NCI-H510A treated with DMSO at 0.1 percent for 48 hours (cell line): ENCODE measurements at places on chromosomes 4 and X.

- DNase-seq: no peak
Observed at GRCh38 chr4:151782296-151782695, 21.5 kb upstream of the GATB start.

GRCh38 chrX:8565729-8566128 is 101.1 kb downstream of the VCX3B start:
- DNase-seq: no peak

- no peak for DNase-seq
Observed at GRCh38 chr4:80903020-80903419, 127.5 kb upstream of the BMP3 start.

DNA sequence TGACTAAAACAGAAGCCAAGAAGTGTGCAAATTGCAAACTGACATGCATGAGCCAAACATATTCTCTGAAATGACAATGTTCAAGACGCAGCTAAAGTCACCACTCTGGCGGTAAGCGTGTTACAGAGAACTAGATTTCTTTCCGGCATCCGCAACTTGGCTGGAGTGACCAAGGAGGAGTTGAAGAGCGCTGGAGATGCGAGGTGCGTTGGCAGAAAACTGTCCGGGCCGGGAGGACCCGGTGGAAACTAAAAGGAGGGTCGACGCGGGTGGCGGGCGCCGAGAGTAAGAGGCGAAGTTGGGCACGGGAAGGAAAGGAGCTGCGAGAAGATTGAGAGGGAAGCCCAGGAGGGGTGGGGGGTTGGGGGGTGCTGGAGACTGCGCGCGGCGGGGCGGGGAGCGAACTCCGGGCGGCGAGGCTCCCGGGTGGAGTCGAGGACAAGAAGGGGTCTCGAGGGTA is 807 bp downstream of the SEL1L3 start:
- no peak for DNase-seq

DNA sequence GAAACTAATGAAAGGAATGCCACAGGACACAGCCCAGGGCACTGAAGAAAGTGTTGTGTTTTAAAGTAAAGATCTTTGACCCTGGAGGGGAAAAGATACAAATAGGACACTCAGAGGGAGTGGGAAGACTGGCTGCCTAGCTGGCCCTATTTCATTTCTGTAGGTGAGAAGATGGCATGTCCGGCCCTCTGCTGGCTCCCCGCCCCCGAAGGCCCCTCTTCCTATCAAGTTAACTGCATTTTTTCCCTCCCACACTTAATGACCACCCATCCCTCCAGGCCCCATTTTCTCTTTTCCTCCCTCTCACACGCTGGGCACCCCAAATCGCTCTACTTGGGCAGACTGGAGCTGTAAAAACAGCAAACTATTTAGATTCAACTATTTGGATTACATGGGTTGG is 5.5 kb upstream of the TRIM75 start:
- DNase-seq: no peak

GRCh38 chrX:2301901-2302300 is 198.9 kb downstream of the DHRSX start:
- no peak for DNase-seq

- DNase-seq: no peak
Observed at GRCh38 chr4:7910263-7910896, 29.3 kb downstream of the AFAP1 start.

GRCh38 chr4:53450773-53451172 is 73.3 kb downstream of the FIP1L1 start:
- no peak for DNase-seq

GRCh38 chr4:53886090-53886489 is 178.3 kb downstream of the CHIC2 start:
- DNase-seq: no peak

DNA sequence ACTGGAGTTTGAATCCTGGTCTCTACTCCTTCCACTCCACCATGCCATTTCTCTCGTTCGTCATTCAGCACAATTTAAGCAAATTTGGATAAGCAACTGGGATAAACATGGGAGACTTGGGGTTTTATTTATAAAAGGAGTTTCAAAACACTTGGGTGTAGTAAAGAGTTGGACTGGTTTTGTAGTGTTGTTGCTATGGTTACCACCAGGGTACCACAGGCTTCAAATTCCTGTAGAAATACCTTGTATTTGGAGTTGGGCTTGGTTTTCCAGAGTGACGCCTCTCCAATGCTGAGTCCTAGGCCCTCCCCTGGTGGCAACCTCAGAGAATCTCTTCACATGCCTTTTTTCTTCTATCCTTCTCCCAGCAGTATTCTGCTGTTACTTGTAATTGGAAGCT is 27.9 kb upstream of the PHOX2B start:
- DNase-seq: no peak

GRCh38 chr4:98482847-98483806 is 175.3 kb downstream of the TSPAN5 start:
- no peak for DNase-seq

- no peak for DNase-seq
Observed at GRCh38 chrX:71366674-71367256, 608 bp downstream of the TAF1 start.

DNA sequence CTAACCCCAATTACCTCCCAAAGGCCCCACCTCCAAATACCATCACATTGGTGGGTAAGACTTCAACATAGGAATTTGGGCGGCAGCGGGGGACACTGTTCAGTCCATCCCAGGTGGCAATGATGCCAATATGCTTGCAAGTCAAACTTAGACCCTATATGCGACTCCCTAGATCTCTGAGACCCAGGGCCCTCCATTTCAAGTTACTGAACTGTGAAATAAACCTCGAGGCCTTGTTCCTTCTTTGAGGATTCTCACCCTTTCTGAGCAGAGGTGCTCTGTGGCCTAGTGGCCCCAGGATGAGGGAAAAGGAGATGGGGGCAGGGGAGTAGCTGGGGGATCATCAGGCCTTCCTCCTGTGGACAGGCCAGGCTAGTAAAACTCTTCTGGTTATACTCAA is 44.7 kb downstream of the CNGA2 start:
- no peak for DNase-seq

- no peak for DNase-seq
Observed at GRCh38 chr4:168028970-168029597, 63.3 kb upstream of the ANXA10 start.

DNA sequence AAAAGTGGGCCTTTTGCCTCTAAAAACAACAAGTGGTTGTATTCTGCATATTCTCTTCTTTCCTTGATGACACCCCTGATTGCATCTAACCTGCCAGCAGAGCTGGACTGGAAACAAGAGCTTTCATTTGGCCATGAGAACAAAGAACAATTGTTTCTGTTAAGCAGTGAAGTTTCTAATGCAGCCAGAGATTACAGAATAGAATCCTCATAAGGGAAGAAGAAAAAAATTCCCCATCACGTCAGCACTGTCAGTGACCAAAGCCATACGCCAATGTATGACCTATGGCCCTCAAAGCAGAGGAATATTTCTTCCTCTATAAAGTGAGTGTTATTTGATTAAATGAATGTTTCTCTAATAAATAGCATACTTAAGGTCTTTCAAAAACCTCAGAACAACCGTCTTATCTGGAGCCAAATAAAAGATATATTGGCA is 529.1 kb upstream of the INTU start:
- no peak for DNase-seq

DNA sequence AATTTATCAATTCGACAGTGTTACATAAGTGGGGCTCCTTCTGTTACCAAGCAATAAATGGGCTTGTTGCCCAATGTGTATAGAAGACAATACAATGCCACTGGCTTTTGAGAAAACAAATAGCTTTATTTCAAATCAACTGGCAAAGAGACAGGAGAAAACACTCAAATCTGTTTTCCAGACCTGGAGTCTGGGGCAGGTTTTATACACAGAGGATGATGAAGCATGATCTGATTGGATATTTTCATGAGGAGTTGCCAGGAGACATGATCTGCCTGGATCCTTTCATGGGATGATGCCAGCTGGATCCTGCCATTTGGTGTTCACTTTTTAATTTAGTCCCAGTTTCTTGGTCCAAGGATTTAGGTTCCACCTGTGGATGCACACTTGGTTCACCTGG is 287.9 kb downstream of the CXXC4 start:
- DNase-seq: no peak

DNA sequence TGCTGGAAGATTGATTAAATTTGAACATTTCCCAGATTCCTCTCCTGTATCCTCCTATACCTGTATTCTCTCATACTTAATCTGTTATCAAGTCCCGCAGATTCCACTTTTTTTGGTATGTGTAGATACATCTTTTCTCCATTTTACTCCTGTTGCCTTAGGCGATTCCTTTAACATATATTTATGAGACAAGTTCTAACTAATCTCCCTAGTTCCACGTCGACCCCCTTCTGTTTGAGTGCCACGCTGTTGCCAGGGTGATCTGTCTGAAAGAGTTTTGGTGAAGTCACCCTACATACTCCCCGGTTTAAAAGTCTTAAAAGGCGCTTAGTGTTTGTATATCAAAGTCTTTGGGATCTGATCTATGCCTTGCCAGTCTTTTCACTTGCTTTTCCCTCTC is 2.4 kb downstream of the HNRNPH2 start:
- DNase-seq: no peak

- DNase-seq: no peak
Observed at GRCh38 chr4:42655269-42655637, 1.7 kb downstream of the ATP8A1 start.

DNA sequence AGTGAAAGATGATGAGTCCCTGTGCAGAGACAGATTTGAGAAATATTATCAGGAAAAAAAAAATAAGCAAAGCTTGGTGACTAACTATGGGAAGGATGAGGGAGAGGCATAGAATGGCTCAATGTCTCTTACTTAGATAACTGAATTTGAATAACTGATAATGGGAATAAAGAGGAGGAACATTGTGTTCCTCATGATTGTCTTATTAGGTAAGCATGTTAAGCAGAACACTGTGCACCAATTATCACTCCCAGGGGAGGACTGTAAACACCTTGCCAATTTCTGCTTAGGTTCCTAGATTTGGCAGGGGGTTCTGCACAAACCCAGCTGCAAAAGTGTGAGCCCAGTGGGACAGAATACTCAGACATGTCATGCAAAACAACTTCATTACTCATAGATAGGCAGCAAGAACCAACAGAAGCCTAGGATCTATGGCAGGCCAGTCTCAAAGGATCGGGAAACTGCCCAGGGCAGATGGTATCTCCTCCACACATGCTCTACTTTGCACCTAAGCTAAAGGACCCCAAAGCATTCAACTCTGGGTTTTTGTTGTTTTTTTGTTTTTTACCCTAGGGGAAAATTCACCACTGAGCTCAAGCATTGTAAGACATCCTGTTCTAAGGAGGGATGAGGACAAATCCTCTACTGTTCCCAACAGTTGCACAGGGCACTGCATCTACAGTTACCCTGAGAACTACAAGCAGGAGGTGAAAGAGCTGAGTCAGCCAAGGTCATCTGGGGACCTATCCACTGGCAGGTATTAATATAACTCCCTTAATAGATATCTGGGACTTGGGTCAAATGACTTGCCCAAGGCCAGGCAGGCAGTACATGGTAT is 907.0 kb downstream of the RAPGEF2 start:
- no peak for DNase-seq

DNA sequence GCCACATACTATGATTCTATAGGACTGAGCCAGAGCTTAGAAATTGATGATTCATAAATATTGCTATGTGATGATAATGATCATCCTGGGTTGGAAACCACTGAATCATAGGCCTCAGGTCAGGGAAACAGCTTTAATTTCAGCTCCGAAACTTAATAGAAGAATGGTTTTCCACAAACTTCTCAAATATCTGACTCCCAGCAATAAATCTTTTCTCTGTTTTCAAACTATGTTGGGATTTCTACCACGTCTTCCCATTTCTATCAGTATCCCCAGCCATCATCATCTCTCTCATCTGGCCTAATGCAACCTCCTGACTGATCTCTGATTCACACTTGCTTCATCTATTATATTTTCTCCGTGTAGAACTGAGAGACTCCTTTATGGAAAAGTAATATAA is 521.8 kb upstream of the AGA start:
- DNase-seq: no peak
